ENCODE measurements at places on chromosomes 11 and 22. TPM values are rescaled to one million over a fixed set of nuclear protein-coding genes. Genes with fewer than 3 reads are reported as not detected.

OR6A2 gene
- 0.09 TPM for total RNA-seq

TYR gene
- not detected for total RNA-seq

JAM3 gene
- total RNA-seq, result 75.3 TPM

TRPC6 gene
- 0.16 TPM for total RNA-seq

MAPK8IP2 gene
- total RNA-seq, result 0.32 TPM

SCUBE1 gene
- total RNA-seq, result under 0.01 TPM

CHRM4 gene
- total RNA-seq, result 0.09 TPM

MS4A15 gene
- total RNA-seq, result not detected

BIRC2 gene
- 39.1 TPM for total RNA-seq

TH gene
- not detected for total RNA-seq
